Astrocyte (in vitro differentiated cells and primary cell): ENCODE measurements at places on chromosomes 12 and 14. TPM values are rescaled to one million over a fixed set of nuclear protein-coding genes. Genes with fewer than 3 reads are reported as not detected.

The SDR9C7 gene
- total RNA-seq: 0.17 TPM in 1 of 2 replicates, not detected in the other

The KRT79 gene
- 0.50 and 0.82 TPM in 2 replicates for total RNA-seq

The CPM gene
- total RNA-seq: 2.7 and 3.5 TPM in 2 replicates

The MLH3 gene
- 12.7 and 12.9 TPM in 2 replicates for total RNA-seq

The STON2 gene
- total RNA-seq: 39.7 and 52.9 TPM in 2 replicates

DNA sequence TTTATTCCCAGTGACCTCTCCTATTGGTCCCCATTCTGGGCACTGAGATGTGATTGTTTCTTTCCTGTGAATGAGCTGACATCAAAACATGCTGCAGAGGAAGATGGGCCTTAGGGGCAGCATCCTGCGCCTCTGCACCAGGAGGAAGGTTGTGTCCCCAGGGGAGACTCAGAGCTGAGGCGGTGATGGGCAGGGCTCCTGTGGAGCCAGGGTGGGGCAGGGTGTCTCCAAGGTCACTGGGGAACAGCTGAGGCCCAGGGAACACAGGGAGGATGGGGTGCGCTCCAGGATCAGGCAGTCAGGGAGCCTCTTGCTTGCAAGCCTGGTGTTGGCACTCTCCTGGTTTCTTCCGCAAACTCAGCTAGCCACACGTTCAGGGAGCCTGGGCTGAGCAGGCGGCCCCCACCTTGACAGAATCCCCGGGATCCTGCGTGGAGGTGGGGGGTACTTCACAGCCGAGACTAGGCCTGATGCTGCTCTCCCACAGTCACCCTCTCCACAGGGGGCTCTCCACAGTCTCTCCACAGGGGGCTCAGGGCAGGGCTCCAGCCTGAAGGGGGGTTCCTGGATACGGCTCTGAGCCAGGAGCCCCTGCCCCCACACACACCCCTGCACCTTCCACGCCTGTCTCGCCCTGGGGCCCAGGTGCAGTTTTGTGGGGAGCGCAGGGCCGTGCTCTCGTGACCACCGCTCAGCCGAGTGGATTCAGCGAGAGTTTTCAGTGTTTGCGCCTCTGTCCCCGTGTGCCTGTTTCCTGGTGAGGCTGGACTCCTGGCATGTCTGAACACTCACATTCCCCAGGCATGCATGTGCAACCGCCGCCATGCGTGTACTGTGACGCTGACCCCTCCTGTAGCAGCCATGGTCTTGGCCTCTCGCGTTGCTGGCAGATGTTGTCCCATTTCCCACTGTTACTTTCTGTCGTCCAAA, 264.7 kb downstream of the SEC23A start:
- DNase-seq: no peak
- H3K4me3 ChIP-seq: no peak overlapping the region
- H3K27ac ChIP-seq: no peak overlapping the region
- no peaks in the 10 kb centered on the region for H3K27me3 ChIP-seq
- H3K4me1 ChIP-seq: peaks cover 3% of the 10 kb centered on the region
- no peaks in the 10 kb centered on the region for H3K36me3 ChIP-seq

DNA sequence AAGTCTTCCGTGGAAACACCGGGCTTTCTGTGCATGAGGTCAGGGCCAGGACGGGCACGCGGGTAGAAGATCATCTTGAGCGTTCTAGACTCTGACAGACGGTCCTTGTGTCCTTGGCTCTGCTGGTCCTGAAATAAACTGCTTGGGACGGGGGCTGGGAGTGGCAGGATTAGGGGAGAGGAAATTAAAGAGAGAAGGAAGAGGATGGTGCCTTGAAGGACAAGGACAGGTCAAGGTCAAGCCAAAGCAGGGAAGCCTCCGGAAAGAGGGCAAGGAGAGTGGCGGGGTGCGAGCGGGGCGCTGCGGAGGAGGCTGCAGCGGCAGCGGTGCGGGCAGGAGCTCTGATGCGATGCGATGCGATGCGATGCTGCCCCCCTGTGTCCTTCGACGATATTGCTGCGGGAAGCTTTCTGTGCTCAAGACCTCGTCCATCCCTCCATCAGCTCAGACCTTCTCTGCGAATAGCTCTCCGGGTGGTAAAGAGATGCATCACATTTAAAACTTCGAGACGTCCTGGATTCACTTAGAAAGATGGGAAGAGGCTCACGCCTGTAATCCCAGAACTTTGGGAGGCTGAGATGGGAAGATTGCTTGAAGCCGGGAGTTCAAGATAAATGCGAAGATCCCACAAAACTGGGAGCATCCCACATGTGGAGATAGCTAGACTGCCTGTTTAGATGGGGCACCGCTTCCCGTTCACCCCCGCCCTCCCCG, 110.1 kb upstream of the TMEM132D start:
- H3K27me3 ChIP-seq: peaks cover 4% of the 10 kb centered on the region
- DNase-seq: no peak
- no peak overlapping the region for H3K27ac ChIP-seq
- H3K36me3 ChIP-seq: no peaks in the 10 kb centered on the region
- H3K4me1 ChIP-seq: no peaks in the 10 kb centered on the region

- no peaks in the 10 kb centered on the region for H3K4me1 ChIP-seq
- H3K36me3 ChIP-seq: no peaks in the 10 kb centered on the region
- no peaks in the 10 kb centered on the region for H3K27me3 ChIP-seq
- H3K4me3 ChIP-seq: no peak overlapping the region
Observed at GRCh38 chr14:65487783-65488494, 75.4 kb downstream of the FUT8 start.
